Activated CD8-positive, alpha-beta memory T cell treated with anti-CD3 and anti-CD28 coated beads for 1 hour (primary cell): ENCODE measurements at places on chromosomes 7 and 10.

GRCh38 chr7:27900006-27900405, 160.0 kb downstream of the TAX1BP1 start:
- no peak for DNase-seq

GRCh38 chr7:1488016-1488415, 16.2 kb downstream of the INTS1 start:
- no peak for DNase-seq

DNA sequence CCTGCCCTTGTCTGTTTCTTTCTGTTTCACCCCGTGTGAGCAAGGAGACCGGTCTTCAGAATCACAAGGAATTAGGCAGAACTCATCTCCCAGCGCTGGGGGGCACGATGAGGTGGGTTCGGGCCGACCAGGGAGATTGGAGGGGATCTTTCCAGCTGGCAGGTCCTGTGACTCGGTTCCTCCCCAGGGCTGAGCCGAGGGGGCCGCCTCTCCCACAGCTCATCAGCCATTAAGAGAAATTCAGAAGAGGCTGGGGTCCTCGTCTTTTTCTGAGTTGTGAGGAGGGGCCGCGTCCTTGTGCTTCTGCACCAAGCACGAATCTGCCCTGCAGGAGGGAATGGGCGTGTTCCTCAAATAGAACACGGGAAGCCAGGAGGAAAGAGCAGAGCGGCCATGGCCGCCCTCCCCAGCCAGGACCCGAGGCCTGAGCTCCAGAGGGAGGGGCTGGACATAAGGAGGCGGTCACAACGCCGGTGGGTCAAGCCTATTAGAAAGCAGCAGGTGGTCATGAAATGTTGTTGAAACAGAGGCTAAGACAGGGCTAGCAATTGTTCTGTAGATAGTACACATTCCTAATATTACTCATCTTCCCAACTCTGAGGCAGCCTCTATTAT, 125.3 kb downstream of the ADARB2 start:
- DNase-seq: no peak

DNA sequence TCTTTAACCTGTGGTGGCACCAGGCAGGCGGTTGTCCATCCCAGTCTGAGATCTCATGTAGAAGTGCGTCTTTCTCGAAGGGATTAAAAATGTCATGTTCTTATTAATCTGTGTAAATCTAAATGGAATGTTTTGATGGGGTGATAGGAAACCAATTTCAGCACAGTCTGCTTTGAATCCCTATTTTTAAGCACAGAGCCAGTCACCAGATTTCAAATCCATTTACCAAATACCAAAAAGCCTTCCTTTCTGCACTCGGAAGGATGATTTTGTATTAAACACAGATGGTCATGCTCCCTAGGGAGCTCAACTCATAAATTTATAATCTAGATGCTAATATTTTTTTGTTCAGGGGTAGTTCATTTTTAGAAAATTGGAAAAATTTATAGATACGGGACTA, 160.6 kb upstream of the AOAH start:
- DNase-seq: no peak

DNA sequence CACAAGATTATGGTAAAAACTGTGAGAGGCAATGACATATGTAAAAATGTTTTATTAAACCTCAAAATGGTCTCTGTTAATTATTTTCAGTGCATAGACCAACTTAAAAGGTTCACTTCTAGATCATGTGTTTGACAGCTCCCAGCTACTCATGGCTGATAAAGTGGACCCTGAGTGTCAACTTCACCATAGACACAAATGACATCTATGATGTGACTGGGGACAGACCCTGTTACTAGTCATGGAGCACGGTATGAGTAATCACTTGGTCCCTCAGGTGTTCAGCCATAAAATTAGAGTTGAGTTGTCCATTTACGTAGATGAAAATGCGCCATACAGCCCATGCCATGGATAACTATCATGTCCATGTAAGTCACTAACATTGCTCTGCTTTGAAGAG, 199.8 kb downstream of the ZNF365 start:
- no peak for DNase-seq

GRCh38 chr7:67918158-67918557, 921.5 kb downstream of the TYW1 start:
- no peak for DNase-seq

- DNase-seq: no peak
Measured at GRCh38 chr7:137888241-137888640, 41.5 kb upstream of the DGKI start.

- DNase-seq: no peak
Measured at GRCh38 chr10:70809011-70809611, 6.6 kb upstream of the SGPL1 start.

DNA sequence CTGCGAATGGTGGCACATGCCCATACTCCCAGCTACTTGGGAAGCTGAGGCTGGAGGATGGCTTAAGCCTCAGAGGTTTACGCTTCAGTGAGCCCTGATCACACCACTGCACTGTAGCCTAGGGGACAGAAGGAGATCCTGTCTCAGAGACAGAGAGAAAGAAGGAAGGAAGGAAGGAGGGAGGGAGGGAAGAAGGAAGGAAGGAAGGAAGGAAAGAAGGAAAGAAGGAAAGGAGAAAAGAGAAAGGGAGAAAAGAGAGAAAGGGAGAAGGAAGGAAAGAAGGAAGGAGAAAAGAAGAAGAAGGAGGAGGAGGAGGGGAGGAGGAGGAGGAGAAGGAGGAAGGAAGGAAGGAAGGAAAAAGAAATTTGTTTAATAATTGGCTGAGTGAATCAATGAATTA, 13.0 kb upstream of the SAR1A start:
- no peak for DNase-seq

- DNase-seq: no peak
Measured at GRCh38 chr10:43598446-43598845, 7.8 kb upstream of the ZNF485 start.

GRCh38 chr7:27210441-27211083, 10.7 kb upstream of the HOXA13 start:
- no peak for DNase-seq

GRCh38 chr10:28113202-28113601, 114.3 kb upstream of the ODAD2 start:
- no peak for DNase-seq

DNA sequence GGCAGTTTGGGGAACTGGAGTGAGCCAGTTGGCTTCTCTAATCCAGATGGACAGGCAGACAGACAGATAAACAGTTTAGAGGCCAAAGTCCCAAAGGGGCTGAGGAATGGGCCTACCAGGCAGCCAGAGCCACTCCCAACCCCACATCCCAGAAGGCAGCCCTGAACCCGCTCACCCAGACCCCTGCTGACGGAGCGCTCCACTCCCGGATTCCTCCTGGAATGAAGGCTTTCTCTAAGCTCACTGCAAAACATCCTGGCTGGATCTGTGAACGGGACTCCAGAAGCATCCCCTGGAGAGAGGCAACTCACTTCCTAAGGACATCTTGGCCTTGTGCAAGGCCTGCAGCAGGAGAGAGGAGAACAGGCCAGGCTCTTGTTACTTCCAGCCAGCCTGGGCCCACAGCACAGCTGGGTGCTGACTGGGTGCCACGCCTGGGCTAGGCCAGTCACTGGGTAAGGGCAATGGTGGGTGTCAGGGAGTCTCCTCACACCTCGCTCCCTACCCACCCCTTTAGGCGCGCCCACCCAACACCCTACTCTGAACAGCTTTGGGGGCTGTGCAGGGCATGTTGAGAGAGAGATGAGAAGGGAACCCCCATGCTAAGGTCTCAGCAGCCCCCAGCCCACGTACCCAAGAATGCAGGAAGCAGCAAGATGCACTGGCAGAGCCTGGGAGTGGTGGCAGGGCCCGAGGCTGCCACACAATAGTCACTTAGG, 168.6 kb upstream of the ZMIZ1 start:
- no peak for DNase-seq

GRCh38 chr7:141663081-141663849, 38.7 kb downstream of the DENND11 start:
- no peak for DNase-seq

GRCh38 chr7:30649717-30650420, 32.4 kb downstream of the CRHR2 start:
- no peak for DNase-seq

DNA sequence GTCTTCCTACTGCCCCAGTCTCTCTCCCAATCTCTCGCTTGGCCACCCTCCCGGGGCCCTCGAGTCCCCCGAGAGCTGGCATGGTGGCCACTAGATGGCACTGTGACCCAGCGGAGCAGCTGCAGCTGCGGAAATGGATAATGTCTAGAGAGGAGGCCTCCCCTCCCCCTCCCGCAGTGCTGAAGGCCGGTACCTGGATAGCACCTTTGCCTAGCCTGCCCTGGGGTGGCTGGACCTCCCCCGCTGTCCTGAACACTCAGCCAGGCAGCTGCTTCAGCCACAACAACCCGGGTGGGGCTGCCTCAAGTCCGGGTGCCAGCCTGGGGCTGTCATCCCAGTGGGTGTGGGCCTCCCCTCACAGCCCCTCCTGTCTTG, 65.2 kb downstream of the GOLGA7B start:
- peak; percentile 21 for DNase-seq
